ENCODE measurements at places on chromosomes 5 and 9. TPM values are rescaled to one million over a fixed set of nuclear protein-coding genes. Genes with fewer than 3 reads are reported as not detected.

CD14 gene
- 1.8 TPM for total RNA-seq

WNT8A gene
- not detected for total RNA-seq

DNA sequence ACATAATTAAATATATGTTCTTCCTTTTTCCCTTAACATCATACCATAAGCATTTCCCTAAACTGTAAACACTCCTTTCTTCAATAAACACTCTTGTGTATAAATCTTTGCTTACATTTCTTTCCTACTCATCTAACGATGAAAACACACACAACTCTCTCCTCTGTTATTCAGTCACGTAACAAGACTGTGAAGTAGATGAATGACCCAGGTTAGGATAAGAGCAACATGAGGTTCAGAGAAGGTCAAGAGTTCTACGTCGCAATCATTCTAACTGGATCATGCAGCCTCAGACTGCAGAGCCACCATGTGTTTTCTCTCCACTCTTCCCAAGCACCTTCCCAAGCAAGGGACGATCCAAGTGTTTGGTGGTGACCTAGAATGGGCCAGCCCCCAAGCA lies 70.5 kb upstream of the SPTLC1 start:
- no peak for DNase-seq

DNA sequence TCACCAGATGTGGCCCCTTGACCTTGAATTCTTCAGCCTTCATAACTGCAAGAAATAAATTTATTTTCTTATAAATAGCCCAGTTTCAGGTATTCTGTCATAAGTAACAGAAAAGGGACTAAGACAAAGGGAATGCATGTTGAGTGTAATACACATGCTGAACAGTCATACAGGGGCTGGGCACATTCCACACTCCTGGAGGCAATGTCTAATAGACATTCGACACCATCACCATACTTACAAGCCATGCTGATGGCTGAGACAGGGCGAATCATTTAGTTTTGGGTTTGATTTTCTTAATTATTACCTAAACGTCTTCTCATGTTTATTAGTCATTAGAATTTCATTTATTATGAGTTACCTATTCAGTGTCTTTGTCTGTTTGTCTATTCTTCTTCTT lies 68.5 kb downstream of the TENT4A start:
- DNase-seq: no peak

DNA sequence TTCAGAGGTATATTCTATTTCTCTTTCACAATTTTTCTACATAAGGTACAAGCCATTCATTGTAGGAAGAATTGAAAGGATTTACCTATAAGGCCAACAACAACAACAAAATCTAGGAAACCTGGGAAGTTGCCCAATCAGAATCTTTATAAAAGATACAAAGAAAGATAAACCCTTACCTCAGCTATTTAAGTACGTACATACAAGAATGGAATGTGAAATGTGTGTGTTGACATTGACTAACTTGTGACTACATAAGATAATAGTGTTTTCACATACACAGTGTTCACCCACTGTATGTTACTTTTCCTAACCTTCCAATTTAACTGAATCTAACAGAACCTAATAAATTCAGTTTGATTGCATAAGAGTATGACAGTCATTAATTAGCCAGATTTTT lies 154.1 kb downstream of the ADAMTS6 start:
- no peak for DNase-seq

- DNase-seq: no peak
These were observed 79.4 kb downstream of the ARHGEF28 start for GRCh38 chr5:73705364-73705763.

All from osteoblast (primary cell).